ENCODE measurements at places on chromosomes 2 and 18. TPM values are rescaled to one million over a fixed set of nuclear protein-coding genes. Genes with fewer than 3 reads are reported as not detected.

DNA sequence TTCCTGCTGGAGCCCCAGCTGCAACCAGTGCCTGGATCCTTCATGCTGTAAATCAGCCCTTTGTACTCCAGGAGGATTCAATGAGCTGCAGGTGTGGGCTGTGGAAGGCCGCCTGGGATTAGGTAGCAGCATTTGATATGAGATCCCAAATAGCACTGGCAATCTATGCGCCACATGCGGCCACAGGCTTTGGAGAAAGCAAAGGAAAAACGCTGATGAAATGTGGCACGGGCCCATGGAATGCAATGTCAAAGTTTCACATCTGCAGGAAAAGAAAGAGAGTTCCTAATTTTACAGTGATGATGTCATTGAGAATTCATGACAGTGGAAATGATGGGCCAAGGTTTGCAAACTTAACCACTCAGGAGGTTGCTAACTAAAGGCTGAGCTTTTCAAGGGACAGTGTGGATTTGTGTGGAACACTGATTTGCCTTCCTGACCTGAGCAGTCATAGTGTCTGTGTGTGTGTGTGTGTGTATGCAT is 216.4 kb upstream of the OSR1 start:
- peak; percentile 17 for DNase-seq

DNA sequence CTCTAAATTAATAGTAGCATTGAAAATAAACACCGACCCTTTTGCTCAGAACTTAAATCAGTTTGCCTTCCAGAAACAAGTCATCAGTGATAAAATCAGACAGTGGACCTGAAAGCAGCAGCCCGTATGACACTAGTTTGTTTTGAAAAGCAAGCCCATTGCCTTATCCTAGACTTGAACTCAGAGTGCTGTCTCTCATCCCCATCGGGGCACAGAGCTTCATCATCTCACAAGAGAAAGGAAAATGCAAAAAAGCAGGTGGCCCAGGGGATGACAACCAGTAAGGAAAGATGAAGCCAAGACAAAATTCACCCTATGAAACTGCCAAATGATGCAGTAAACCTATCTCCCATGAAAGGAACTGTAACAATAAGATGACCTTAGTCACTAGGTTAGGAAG is 71.2 kb downstream of the CERKL start:
- DNase-seq: no peak

DNA sequence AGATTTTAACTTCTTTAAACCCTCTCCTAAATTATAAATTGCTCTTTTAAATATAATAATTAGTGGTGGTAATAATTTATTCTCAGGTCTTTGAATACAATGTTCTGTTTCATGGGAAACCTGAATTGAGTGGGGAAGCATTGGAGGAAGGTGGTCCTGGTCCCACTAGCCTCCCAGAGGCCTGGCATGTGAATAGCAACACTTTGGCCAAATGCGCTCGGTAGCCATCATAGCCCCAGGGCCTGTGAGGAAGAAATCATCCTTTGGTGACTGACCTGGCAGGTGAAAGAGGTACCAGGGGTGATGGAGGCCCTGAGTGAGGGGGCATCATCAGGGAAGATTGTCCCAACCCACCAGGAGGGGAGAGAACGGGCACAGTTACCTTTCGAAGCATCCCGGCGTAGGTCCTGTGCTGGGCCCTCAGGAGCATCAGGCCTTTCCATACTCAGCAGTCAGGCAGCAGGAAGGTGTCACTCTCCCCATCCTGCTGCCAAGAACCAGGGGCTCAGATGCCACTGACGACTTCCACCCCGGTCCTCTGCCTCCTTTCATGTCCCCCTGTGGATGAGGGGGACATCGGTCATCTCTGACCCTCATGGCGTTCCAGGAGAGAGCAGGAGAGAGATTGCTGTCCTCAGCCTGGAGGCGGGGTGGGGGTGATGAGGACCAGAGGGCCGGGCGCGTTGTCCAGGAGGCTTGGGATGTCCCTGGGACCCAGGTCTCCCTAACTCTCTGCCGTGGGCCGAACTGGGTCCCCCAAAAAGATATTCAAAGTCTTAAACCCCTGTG is 78.6 kb upstream of the HPCAL1 start:
- DNase-seq: no peak

Gene GPR39
- 4.0 TPM for total RNA-seq

Gene STEAP3
- 5.1 TPM for total RNA-seq

Gene GNLY
- 2.6 TPM for total RNA-seq

Measured in testis (tissue), 5 donors.